ENCODE measurements at places on chromosomes 5 and 9. TPM values are rescaled to one million over a fixed set of nuclear protein-coding genes. Genes with fewer than 3 reads are reported as not detected.

CHSY3 gene
- total RNA-seq = 0.46 TPM

FOXD4L3 gene
- total RNA-seq = not detected

MARCOL gene
- total RNA-seq = not detected

OR13C4 gene
- not detected for total RNA-seq

MAST4 gene
- 17.8 TPM for total RNA-seq

TMEM232 gene
- total RNA-seq = 0.91 TPM

MZB1 gene
- total RNA-seq = not detected

BAAT gene
- total RNA-seq = 1.3 TPM

ACOT12 gene
- total RNA-seq = 1.4 TPM

GFPT2 gene
- total RNA-seq = 1.6 TPM

KIF4B gene
- 0.14 TPM for total RNA-seq

PCDHGA9 gene
- total RNA-seq = 4.4 TPM

CER1 gene
- not detected for total RNA-seq

GOLGA1 gene
- 18.7 TPM for total RNA-seq

BASP1 gene
- 78.1 TPM for total RNA-seq

GRCh38 chr5:150945947-150946346 is 41.2 kb upstream of the ZNF300 start:
- no peak for DNase-seq

GRCh38 chr9:106643211-106643930 is 219.6 kb upstream of the ZNF462 start:
- no peak for DNase-seq

DNA sequence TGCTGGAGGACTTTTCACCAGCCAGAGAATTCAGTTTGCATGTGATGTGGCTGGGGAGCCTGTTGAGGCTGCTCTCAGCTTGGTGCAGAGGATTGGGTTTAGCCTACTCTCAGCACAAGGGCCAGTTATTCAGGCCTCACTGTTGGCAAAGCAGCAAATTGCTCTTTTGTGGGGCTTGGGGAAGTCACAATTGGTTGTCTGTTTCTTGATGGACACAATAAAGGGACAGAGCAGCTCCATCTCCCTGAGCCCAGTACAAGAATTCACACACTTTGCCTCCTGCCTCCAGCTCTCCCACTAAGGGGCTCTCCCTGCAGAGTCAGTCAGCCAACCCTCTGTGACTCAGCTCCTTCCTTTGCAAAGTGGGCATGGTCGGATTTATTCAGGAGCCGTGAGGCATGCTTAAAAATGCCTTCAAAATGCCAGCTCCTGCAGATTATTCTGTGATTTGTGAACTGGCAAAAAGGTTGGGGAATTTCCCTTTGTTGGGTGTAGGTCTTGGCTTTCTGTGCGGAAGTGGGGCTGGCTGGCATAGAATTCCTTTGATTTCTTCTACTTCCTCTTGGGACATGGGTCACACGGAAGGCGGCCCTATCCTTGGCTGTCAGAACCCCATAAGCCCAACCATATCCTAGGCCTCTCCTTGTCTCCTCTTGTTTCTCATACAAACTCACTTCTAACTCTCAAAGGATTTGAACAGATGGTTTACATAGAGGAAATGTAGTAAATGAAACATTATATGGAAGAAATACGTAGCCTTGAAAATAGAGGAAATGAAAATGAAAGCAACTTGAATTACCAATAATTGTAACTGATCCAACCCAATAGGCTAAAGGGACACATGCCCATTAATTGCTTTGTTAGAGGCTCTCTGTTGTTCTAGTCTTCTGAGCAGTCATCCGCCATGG is 118.7 kb upstream of the CD180 start:
- no peak for DNase-seq

DNA sequence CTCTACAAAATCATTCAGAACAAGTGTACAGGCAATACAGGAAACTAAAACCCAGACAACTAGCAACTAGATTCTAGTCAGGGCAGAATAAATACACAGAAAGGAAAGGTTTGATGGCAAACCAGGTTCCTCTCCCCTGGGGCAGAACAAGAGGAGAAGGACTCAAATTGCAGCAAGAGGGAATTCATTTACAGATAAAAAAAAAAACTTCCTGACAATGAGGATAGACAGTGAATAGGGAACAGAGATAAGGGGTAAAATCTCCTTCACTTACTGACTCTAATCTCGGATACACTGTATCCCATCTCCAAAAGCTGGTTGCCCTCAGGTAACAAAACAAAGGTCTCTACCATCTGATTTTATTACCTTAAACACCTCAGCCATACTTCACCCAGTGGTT is 244.0 kb downstream of the SEC61B start:
- no peak for DNase-seq

- no peak for DNase-seq
Measured at GRCh38 chr9:136722969-136723356, 10.6 kb downstream of the DIPK1B start.

DNA sequence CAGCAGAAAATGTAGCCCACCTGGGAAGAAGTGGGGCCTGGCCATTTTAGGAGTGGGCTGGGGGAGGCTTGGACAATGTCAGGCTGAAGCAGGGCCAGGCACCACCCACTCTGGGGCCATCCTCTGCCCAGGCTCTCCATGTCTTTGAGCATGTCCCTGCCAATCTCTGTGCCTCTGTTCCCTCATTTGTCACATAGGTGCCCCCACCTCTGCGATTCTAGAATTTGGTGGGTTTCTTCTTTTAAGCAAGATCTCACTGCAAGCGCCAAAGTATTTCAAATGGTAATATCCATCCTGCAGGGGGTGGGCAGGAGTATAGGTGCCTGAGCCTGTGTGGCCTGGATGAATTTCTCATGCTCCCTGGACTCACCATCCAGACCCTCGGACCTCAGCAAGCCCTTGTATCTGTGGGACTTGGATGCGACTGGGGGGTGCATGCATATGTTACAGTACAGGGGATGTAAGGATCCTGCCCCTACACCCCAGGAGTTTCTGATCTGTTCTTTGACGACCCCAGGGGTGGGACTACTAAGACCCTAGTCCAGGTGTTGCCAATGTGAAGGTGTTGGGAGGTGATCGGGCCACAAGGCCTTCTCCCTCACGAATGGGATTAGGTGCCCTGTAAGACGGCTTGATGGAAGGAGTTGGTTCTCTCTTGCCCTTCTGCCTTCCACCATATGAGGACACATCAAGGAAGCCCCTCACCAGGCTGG is 4.3 kb downstream of the CD74 start:
- no peak for DNase-seq

GRCh38 chr9:27033815-27034403 is 28.4 kb upstream of the LRRC19 start:
- peak; percentile 35 for DNase-seq

- DNase-seq = no peak
Measured at GRCh38 chr5:57663466-57663865, 180.9 kb upstream of the ACTBL2 start.

- DNase-seq = no peak
Measured at GRCh38 chr9:86282979-86283535, 719 bp upstream of the ISCA1 start.

DNA sequence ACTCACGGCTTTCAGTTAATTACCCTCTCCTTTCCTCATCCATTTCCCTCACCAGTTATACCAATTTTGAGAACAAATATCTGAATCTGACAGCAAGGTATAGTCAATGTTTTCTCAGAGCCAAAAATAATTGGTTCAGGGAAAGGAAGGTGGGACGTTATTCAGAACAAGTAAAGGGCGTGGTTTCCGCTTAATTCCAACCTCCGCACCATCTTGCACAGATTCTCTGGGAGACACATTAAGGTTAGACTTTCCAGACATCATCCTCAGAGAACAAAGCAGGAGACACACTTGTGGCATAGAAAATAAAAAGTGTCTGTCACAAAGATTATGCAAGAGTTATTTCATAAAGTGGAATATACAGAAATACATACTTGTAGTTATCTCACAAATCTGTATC is 441.2 kb downstream of the IRX1 start:
- no peak for DNase-seq

DNA sequence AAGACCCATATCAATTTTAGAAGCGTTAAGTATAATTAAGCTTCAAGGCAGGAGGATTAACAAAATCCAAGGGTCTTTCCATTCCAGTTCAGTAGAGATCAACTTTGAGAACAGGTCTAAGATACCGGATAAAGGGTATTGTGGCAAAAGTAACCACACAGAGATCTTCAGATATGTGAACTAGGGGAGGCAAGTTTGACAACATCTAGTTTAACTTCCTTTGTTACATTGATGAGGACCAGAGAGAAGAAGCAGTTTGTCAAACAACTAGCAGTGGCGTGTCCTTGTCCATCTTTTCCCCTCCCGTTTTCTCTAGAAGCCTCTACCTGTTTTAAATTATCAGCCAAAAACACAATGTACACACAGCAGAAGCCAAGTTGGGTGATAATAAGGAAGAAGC is 8.6 kb downstream of the SLC36A2 start:
- no peak for DNase-seq

GRCh38 chr5:83639911-83640310 is 80.7 kb downstream of the HAPLN1 start:
- no peak for DNase-seq

DNA sequence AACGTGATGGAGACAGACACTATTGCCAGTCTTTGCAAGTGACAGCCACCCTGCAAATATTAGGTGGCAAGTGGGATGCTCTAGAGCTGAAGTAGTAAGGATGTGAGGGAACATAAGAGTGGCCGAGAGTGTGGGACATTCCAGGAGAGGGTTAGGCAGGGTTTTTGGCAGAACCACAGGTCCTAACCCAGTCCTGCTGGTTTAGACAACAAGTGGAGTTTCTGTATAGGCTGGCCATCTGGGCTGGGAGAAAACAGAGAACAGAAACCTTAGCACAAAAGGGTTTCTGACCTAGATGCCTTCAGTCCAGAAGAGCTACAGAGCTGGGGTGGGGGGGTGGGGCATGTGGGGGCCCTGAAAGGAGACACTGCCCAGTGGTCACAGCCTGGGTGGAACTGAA is 107.4 kb downstream of the TMEM174 start:
- no peak for DNase-seq

DNA sequence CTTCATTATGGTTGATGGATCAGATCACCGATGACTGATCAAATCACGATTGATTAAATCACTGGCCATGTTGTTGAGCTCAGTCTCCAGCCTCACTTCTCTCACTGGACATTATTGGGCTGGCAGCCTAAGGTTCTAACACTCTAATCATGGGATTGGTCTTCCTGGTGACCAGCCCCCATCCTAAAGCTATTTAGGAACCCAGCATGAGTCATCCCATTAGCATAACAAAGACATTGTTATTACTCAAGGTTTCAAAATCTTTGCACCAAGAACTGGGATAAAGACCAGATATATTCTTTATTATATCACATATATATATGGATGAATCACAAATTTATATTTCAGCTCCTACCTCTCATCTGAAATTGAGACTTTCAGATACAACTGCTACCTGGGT is 272.1 kb upstream of the IL12B start:
- DNase-seq = no peak

GRCh38 chr5:143977891-143978461 is 166.0 kb downstream of the HMHB1 start:
- no peak for DNase-seq

- no peak for DNase-seq
Measured at GRCh38 chr5:116297296-116297814, 212.5 kb downstream of the COMMD10 start.

- DNase-seq = no peak
Measured at GRCh38 chr9:75226403-75227139, 138.3 kb downstream of the OSTF1 start.

DNA sequence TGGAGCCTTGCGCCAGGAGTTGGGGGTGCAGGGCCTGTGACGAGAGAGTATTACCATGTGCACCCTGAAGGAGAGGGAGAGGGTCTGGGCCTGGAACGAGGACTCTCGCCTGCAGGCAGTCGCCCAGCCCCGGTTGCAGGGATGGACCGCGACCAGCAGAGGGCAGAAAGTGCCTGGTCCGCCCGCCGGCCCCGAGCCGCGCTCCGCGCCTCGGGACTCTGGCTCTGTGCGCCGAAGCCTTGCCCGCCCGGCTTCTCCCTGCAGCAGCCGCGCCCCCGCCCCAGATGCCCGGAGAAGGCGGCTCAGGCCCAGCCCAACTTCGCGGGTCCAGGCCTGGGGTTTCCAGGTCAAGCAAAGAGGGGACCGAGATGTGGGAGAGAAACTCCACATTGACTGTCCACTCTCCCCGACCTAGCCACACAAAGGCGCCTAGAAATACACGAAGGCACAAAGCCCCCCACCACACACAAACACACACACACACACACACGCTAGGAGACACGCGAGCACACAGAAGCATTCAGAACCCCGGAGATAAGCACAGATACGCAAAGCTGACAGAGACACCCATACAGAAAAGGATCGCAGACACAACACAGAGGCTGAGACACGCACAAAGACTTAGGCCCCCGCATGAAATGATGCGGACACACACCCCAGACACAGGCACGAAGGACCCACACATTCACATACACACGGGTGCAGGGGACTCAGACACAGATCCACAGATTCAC is 2.0 kb upstream of the LMX1B start:
- peak; percentile 92 for DNase-seq

DNA sequence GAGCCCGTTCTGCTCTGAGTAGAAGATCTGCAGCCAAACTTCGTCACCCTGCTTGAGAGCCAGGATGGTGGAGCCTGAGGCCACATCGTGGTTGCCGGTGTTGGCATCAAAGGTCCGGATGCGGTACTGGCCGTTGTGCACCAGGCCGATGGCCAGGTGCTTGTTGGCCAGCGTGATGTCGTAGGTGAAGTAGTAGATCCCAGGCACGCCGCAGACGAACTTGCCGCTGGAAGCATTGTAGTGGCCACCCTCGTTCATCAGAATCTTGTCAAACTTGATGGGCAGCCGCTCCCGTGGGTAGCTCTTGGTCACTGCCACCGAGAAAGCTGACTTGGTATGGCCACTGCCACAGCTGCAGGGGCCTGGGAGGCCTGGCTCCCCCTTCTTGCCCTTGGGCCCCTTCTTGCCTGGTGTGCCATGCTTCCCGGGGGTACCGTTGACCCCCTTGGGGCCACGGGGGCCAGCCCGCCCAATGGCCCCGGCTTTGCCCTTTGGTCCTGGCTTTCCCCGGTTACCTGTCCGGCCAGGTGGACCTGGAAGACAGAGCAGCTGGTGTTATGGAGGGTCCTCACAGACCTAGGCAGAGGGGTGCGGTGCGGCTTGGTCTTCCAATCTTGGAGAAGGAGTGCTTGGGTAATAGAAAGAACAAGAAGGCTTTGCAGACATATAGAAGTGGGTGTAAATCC is 21.0 kb downstream of the C1QTNF2 start:
- no peak for DNase-seq

GRCh38 chr9:19650312-19650711 is 138.5 kb downstream of the SLC24A2 start:
- no peak for DNase-seq

Measured in Caco-2 (cell line).